Amniotic stem cell (primary cell): ENCODE measurements at places on chromosomes 4 and X.
A peak's percentile ranks its signal among the peaks of the same experiment; 100 is the strongest.

DNA sequence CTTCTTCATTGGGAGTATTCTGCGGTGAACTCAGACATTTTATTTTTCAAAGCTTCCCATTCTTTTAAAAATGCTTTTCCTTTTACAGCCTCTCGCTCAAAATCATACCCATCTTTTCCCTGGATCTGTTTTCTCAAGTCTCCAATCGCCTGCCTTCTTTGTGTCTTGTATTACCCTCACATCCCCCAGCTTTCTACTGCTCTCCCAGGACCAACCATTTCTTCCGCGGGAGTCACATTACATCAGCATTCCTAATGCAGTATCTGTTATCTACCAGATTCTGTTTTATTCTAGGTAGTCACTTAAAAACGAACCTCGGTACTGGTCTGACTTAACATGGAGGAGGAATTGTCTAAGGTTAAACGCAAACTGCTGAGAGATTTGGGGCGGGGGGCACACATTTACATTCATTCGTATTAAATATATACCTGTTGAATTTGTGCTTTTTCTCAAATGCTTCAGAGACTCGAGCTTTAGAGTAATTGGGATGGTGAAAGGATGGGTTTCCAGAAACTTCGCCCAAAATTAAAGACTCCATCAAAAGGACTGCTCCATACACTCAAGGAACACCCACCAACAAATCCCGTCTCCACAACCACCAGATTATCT is 493 bp upstream of the UCHL1 start:
- DNase-seq, result no peak

GRCh38 chr4:186829097-186829496 is 105.4 kb upstream of the FAT1 start:
- DNase-seq, result no peak

DNA sequence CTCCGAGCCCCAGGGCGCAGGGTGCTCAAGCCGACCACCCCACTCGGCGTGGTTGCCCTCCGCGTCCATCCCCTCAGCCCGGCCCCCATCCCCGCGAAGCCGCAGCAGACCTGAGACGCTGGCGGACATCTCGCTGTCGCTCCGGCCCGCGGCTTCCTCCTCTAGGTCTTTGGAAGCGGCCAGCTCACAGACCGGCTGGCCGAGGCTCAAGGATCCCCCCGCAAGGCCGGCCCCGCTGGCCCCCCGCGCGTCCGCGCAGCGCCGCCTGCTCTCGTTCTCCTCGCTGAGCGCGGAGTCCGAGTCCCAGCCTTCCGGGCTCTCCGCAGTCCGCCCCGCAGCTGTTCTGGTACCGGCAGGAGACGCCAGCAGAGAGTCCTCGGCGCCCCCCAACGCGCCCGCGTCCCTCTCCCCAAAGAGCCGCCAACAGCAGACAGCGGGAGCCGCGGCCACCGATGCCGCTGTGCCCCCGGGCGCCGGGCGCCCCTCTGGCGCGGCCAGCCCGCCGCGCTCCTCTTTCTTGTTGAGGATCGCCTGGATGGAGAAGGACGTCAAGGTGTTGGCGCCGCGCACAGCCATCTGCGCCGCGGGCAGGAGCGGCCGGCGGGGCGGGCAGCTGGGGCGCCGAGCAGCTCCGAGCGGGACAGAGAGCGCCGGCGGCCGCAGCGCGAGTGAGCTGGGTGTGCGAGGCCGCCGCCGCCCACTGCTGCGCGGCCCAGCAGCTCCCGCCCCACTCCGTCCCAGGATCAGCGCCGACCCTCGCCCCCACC is at the start of gene NKX3-2:
TSS of gene NKX3-2 (minus strand) at position 670 of the 767 bp plus-strand sequence. CDS start at position 576, 94 bp downstream.
- no peak for DNase-seq

DNA sequence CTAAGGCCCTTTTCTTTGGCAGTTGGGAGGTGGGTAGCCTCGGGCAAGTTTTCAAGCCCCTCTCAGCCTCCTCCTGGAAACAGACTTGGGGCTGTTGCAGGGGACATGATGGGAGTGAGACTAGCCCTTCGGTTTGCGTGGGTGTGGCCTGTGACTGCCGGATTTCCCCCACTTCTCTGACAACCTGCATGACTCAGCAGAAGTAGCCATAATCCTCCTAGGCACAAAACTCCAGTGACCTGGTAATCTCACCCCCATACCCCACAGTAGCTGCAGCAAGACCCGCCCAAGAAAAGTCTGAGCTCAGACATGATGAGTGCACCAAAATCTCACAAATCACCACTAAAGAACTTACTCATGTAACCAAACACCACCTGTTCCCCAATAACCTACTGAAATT is 433.7 kb upstream of the AMOT start:
- no peak for DNase-seq

- DNase-seq, result no peak
Observed at GRCh38 chr4:26987191-26987590, 126.5 kb downstream of the STIM2 start.

GRCh38 chrX:153628129-153628528 is 18.9 kb upstream of the DUSP9 start:
- DNase-seq, result no peak

DNA sequence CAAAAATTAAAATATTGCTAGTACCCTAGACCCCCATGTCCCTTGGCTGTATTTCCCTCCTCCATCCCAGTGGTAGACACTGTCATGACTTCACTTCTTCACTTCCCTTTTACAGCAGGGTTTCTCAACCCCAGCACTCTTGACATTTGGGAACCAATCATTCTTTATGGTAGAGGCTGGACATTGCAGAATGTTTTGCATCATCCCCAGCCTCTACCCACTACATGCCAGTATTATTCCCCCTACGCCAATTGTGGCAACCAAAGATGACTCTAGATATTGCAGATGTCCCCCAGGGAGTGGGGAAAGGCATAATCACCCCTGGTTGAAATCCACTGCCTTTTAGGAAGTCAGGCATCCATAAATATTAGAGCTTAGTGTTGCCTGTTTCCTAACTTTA is 138.6 kb downstream of the AMELX start:
- no peak for DNase-seq

GRCh38 chr4:186826006-186826405 is 102.3 kb upstream of the FAT1 start:
- DNase-seq, result no peak

GRCh38 chr4:119300101-119300978 is 21.6 kb downstream of the FABP2 start:
- no peak for DNase-seq

DNA sequence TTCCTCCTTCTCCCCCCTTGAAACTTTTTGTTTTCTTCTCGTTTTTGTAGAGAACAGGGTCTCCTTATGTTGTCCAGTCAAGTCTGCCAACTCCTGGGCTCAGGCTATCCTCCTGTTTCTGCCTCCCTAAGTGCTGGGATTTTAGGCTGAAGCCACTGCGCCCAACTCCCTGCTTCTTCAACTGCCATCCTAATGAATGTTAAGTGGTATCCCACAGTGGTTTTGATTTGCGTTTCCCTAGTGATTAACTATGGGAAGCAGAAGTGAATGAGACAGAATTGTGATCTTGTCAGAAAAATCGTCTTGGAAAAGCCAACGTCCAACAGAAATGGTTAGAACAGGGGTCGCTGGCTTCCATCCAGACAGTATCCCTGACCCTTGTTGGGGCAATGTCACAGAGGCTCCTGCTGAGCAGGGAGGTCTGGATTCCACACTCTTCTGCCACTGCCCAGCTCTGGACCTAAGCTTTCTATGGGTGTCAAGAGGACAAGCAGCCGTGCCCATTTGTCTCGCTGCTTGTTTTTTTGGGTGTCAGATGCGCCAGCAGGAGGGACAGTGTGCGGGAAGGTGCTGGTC is 869 bp upstream of the ADD1 start:
- DNase-seq, result no peak

DNA sequence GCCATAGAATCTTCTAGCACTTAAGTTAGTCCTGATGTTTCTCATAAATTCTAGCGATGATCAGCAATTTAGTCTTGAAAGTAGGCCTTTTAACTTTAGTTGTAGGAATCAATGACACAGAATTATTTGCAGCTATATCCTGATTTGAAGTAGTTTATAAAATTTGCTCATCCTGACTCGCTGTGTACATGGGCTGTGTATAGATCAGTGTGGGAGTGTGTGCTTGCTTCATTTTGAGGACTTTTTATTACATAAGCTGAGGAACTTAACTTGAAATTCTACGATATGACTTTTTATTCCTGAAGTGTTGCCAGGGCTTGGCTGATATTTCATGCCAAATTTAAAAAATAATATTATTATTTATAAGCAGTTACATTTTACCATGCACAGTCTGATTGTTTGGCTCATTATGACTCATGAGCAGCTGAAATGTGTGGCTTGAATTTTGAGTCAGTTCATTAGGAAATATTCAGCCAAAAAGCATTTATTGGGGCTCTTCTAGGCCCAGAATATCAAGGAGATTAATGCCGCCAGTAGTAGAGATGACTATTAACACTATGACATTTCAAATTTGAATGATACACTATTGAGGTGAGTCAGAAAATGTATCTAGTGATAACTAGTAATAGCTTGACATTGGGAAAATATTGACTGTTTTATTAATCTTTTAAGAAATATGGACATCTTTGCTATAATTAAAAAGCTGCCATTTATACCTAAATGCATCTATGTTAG is 128.9 kb upstream of the LIMCH1 start:
- DNase-seq, result no peak

DNA sequence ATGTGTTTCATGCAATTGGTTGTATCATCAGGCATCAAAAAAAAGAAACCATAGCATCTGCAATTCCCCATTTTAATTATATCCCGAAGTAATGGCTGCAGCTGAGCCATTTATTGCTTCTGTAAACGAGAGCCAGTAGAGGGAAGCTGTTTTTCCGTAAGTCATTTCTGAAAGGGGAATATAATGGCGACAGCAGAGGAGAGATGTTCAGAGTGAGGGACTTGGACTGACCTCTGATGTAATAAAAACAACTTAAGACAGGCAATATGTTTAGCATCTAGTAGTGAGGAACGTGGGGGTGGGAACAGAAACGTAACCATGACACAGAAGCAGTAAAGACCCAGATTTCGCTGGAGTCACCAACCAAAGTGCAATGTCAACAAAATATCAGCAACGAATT is 31.5 kb upstream of the NAA11 start:
- no peak for DNase-seq

- no peak for DNase-seq
Observed at GRCh38 chr4:184287697-184288255, 70.1 kb upstream of the ENPP6 start.

GRCh38 chrX:20378233-20378920 is 111.7 kb upstream of the RPS6KA3 start:
- no peak for DNase-seq

GRCh38 chr4:54879576-54879975 is 221.8 kb downstream of the KIT start:
- DNase-seq, result peak; percentile 12

DNA sequence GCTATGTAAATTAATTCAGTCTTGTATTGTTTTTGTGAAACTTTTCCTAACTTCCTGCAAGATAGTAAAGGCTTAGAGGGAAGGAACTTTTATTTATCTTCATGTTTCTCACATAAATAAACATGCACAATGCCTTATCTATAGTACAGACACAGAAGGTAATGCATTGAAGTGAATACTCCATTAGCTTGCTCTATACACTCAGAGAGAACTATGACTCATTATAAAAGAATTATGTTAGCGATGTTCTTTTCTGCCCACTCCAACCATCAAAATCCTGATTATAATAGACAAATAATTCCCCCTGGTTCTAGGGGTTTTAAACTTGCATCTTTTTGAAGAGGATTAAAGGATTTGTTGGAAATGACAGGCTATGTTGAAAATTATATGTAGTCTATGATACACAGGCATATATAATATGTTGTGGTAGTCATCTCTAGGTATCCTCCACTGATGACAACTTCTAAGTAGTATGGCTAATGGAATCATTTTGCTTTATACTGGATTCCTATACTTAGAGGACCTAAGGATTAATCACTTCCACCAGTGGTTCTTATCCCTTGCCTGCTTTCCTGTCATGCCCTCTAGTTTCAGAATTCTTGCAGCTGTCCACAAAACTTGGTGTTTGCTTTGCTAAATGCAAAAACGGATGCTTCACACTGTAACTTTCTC is 115.7 kb downstream of the NDST4 start:
- DNase-seq, result no peak

GRCh38 chrX:53160297-53160983 is 64.6 kb downstream of the KDM5C start:
- DNase-seq, result no peak
